ENCODE measurements at places on chromosomes 3 and 15. TPM values are rescaled to one million over a fixed set of nuclear protein-coding genes. Genes with fewer than 3 reads are reported as not detected.

Gene MFSD1
- 27.9 TPM for polyA plus RNA-seq

- no peak for DNase-seq
Measured at GRCh38 chr3:8822141-8822540, 52.7 kb upstream of the OXTR start.

DNA sequence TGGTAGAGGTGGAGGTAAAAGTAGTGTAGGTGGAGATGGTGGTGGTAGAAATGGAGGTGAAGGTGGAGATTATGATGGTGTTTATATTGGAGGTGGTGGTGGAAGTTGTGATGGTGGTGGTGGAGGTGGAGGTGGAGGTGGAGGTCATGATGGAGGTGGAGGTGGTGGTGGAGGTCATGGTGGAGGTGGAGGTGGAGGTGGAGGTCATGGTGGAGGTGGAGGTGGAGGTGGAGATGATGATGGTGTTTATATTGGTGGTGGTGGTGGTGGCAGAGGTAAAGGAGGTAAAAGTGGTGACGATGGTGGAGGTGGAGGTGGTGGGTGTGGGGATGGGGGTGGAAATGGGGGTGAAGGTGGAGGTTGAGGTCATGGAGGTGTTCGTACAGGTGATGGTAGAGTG lies 107.8 kb downstream of the ASB7 start:
- no peak for DNase-seq

DNA sequence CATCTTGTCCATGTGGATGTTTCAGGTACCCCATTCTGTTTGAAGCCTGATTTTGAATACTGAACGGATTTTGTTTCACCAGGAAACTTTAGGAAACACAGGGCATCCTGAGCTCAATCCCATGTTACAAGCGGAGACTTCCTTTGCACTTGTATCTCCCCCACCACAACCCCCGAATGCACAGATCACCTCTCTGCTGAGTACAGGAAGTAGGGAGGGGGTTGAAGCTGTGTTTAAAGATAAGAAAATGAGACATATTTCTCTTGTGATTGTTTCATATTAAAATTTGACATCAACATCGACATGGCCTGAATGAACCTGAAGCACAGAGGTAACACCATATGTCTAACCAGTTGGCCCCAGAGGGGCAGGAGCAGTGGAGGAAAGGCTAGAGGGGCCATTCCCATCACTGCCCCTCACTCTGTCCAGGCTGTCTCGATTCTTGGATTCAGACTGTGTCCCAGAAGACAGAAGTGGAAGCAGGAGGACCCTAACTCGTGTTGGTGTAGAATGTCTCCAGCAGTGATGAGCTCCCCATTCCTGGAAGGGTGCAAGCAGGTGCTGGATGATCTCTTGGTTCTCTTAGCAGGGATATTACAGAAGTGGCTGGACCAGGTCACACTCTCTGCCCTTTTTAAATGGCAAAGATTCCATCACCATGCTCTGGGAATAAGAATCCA lies 59.6 kb upstream of the IQSEC1 start:
- no peak for DNase-seq

GRCh38 chr3:123353227-123353849 lies 95.6 kb downstream of the ADCY5 start:
- DNase-seq = no peak

DNA sequence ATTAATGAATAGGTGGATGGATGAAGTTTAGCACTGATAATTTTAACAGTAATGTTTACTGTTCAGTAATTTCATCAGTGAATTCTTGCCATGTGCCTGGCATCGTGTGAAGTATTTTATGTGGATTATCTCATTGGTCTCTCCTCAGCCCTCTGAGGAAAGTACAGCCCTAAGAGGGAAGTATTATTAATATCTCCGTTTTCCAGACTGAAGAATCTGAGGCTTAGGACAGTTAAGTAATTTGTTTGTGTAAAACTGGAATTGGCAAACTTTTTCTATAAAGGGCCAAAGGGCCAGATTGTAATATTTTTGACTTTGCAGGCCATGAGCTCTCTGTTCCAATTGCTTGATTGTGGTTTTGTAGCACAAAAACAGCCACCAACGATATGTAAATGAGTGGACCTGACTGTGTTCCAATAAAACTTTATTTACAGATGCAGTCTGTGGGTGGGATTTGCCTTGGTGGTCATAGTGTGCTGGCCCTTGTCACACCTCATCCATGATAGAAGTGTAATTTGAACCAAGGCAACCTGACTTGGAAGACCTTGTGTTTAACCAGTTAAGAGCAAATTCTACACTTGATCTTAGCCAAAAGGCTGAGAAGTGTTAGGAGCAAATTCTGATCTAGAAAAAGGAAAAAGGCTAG lies 255.3 kb downstream of the FEZF2 start:
- DNase-seq = no peak

Gene UCN2
- polyA plus RNA-seq = 0.17 TPM

Gene DCLK3
- polyA plus RNA-seq = 0.36 TPM

DNA sequence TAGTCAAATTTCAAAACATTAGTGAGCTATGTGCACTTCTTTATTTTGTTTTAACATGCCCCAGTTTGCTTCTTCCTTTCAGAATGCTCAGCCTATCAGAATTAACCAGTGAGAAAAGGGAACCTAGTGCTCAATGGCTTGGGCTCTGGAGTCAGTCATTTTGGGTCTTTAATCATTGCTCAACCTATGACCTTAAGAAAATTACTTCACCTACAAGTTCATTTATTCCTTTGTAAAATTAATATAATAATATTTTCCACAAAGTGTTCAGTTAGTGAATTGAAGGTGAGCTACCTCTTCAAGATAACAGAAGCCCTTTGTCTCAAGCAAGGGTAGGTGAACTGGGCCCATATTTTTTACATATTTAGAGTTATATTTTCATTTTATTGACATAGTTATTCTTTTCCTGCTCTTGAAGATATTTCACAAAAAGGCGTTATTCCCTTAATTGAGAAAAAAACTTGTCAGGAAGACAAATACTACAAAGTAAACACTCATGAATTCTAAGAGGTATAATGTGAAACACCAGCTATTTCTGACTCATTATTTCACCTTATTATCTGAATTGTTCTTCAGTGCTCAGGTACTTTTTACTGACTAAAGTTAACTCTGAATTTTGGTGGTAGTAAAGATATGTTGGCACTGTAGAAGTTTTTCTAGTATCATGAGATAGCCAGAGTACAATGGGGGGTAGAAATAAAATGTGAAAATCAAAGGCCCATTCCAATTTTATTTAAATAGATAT lies 415.5 kb downstream of the NAALADL2 start:
- DNase-seq = no peak

- DNase-seq = no peak
Measured at GRCh38 chr3:25339225-25339624, 88.8 kb upstream of the RARB start.

DNA sequence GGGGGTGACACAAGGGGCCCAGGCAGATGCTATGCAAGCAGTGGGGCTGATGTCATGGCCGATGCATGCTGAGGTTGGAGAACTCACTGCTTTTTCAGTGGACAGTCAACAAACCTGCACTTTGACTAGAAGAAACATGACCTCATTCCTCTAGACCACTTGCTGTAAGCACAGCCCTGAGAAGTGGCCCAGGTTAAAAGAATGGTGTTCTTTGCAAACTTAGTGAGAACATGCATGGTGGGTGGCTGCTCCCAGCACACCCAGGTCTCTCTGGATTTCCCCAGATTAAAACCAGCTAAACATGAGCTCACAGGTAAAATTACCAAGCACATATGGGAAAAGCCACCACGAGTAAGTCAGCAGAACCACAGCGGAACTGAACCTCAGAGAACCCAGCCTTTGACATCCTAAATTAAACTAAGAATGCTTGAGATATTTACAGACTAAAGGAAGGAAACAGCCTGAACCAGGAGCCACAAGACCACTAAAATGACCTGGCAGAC lies 15.5 kb downstream of the DLEC1 start:
- DNase-seq = no peak

DNA sequence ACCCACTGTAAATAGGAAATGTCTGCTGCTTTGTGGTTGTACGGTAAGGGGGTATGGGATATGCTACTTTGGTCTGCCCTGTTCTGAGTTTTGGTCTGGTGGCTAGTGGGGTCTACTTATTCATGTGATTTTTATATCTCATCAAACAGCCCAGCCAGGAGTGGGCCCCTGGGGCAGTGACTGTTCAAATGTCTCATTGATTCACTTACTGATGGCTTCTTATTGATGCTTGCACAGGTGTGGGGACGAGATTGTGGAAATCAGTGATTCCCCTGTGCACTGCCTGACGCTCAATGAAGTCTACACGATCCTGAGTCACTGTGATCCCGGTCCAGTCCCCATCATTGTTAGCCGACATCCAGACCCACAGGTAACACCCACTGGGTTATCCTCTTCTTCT lies 38.5 kb downstream of the STARD5 start:
- no peak for DNase-seq

DNA sequence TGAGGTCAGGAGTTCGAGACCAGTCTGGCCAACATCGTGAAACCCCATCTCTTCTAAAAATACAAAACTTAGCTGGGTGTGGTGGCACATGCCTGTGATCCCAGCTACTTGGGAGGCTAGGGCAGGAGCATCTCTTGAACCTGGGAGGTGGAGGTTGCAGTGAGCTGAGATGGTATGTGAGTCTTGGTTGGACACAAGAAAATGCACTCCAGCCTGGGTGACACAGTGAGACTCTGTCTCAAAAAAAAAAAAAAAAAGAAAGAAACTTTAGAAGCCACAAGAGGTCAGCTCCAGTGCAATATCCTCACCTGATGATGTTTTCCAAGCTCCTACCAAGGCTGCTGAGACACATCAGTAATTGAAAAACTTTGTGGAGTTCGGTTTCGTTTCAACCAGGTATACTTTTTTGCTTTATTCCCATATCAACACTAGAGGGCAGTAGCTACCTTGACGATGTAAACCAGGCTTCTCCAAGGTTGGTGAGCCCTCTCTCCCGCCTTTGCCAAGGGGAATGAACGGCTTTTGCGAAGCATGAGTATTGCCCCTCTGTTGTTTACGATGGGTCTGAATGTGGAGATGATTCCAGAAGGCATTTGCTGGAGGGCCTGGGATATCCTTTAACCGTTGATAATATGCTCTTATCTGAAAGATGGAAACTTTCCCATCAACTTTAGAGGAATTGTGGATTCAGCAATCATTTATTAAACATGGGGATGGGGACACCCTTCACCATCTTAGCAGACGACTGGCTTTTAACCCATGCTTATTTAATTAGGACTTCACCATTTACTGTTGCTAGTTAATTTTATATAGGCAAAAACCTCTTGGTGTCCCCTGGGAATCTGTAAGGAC lies 202.8 kb downstream of the SV2B start:
- no peak for DNase-seq

DNA sequence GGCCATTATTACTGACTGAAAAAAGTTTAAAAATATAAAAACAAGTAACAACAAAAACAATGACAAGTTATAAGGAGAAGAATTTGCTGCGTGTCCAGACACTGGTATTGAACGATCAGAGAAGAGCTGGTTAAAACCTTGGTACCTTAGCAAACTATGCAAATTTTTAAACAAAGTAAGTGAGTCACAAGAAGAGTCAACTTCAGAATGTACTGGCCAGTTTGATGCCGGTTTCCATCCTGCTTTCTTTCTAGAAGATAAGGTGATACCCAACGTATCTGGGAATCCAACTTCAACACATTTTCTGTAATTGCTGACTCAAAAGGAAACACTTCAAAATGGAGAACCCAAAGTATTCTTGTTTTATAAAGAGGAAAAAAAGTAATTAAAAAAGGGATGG lies 49.8 kb downstream of the RUBCN start:
- DNase-seq = no peak

- DNase-seq = no peak
Measured at GRCh38 chr15:79190093-79190492, 92.4 kb upstream of the ANKRD34C start.

DNA sequence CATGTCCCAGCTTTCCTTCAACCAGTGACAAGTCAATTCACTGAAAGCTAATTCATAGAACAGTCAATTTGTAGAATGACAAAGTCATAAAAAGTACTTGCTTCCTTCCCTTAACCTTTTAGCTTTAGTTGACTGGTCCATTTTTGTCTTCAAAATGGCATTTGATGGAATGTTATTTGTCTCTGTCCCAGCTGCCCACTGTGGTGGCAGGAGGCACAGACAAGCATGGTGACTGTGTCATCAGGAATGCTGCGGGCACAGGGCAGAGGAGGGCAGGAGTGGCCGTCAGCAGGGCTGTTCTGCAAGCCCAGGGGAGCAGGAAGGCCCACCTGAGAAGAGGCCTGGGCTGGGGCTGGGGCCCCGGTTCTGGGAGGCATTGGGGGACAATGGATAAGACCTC lies 10.0 kb downstream of the IQSEC1 start:
- no peak for DNase-seq

- DNase-seq = no peak
Measured at GRCh38 chr3:78041486-78041885, 1001.6 kb downstream of the ROBO2 start.
